Stimulated activated naive B cell treated with anti-CD40 and anti-IgM and Interleukin-4, amounts not matched to agents 10 μg/mL and 1 μg/mL and 100 μg/mL, for 72 hours (primary cell): ENCODE measurements at places on chromosomes 5 and 9.

DNA sequence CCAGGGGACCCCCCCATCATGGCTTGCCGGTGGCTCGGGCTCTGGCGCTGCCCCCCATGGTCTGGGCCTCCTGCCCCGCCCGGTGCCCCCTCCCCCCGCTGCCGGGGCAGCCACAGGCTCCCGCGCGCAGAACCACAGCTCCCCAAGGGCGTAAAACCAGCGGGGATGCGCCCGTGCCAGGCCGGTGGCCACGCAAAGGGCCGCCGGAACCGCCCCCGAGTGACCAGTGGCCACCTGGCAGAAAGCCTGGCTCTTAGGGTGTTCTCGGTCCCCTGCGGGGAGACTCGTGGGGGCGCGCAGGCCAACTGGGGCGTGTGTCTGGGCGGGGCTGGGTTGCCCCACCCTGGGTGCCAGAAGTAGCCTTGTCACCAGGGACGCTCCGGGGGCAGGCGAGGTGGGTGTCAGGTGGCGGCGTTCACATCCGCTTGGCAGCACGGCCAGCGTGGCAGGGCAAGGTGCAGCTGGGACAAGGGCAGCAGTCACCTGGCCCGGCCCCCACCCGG, 515 bp upstream of the AGPAT2 start:
- DNase-seq = no peak

GRCh38 chr9:128107468-128108268, 19.9 kb downstream of the PTGES2 start:
- DNase-seq = no peak

GRCh38 chr5:109916481-109917153, 226.9 kb downstream of the MAN2A1 start:
- no peak for DNase-seq

DNA sequence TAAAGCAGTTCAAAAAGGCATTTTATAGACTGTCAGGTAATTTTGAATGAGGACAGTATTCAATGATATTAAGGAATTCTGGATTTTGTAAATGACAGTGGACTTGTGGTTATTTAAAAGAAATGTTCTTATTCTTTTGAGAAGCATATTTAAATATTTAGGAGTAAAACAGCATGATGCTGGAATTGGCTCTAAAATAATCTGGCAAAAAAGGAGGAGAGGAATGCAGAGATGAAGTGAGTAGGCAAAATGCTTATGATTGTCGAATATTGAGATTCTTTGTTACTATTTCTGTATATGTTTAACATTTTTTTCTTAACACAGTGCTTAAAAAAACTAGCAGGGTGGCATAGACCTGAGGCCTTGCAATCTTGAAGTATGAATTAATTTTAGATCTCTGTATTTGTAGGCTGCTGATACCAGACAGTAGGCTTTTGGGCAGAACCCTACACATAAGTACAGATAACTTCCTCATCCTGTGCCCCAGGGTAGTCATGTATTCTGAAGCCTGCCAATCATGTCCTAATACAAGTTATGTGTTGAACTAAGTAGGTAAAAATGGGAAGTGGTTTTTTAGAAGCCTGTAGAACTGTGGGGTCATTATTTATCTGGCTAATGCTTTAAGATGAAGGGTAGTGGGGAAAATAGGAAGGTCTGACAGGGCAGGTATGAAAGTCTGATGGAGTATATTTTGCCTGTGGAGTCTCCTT, 9.4 kb downstream of the CD180 start:
- no peak for DNase-seq

DNA sequence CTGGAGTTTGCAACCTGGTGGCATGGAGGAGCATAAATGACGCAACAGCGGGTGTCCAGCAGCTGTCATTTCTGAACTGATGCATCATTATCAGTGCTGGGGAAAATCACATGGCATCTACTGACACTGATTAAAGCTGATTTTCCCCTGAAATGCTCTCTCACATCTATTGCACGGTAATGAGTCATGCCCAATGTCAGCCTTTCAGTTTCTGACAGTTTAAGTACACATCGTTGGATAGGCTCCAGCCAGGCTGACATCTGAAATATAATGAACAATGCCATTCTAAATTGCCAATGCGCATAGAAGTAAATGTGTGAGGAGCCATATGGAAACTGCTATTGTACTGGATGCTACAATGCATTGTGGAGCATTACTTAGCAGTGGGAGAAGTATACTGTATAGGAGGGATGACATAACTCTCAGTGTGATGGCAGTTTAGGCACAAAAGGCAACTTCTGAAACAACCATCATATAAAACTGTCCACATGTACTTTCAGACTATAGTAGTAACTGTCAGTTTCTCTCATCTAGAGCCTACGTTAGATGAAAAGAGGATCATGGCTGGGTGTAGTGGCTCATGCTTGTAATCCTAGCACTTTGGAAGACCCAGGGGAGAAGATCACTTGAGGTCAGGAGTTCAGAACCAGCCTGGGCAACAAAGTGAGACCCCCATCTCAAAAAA, 389.3 kb upstream of the DMAC1 start:
- no peak for DNase-seq

DNA sequence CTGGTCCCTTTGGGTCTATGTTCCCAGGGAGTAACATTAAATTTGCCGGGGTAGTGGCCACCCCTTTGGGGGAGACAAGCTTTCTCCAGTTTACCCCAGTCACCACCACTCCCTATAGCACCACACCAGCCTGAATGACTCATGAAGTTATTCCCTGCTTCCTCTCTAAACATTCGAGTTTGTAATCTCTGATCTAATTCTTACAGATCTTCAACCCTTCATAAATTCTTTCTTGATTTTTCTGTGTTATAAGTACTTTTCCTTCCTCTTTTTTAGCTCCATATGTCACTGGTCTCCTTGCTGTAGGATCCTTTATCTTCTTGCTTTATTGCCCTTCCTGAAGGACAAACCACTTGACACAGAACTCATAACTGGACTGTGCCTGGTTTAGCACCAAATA, 55.6 kb downstream of the GNA14 start:
- DNase-seq = no peak

GRCh38 chr5:59684388-59685190, 208.9 kb downstream of the PDE4D start:
- no peak for DNase-seq
